ENCODE measurements at places on chromosomes 4 and X. TPM values are rescaled to one million over a fixed set of nuclear protein-coding genes. Genes with fewer than 3 reads are reported as not detected.

Gene ASB11
- total RNA-seq = not detected

DNA sequence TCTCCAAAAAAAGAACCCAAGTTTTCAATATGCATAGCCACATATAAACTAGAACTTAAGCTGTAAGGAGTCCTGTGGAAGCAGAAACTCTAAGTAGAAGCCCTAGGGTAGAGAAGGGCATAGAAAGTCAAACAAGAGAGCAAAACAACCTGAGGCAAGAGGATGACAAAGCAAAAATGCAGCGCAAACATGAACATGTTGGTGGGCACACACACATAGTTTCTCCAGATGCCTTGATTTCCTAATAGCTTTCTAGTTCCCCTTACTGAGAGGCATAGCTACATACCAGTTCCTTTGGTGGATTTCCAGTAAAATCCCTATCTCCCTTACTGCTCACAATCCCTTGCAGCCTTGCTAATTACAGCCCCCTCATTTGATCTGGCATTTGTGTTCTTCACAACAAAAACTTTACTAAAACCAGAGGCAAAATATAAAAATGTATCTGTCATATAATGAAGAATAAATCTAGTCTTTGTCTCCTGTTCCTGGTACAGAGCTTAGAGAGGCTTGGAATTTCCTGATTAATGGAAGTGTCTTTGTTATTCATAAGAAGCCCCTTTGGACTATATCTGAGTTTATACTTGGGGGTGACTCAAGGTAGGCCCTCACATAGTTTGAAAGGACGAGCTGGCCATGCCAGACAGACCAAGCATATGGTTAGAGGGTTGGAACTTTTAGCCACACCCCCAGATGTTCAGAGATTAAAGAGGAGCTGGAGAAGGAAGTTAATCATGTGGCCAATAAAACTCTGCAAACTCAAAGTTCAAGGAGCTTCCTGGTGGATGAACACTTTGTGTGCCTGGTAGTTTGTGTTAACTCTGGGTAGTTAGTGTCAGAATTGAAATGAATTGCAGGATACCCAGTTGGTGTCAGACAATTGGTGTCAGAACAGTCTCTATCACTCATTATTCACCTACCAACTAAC is 52.7 kb upstream of the ZCCHC13 start:
- DNase-seq = no peak

- DNase-seq = peak; percentile 77
Observed at GRCh38 chrX:41384051-41384705, 50.2 kb downstream of the DDX3X start.

DNA sequence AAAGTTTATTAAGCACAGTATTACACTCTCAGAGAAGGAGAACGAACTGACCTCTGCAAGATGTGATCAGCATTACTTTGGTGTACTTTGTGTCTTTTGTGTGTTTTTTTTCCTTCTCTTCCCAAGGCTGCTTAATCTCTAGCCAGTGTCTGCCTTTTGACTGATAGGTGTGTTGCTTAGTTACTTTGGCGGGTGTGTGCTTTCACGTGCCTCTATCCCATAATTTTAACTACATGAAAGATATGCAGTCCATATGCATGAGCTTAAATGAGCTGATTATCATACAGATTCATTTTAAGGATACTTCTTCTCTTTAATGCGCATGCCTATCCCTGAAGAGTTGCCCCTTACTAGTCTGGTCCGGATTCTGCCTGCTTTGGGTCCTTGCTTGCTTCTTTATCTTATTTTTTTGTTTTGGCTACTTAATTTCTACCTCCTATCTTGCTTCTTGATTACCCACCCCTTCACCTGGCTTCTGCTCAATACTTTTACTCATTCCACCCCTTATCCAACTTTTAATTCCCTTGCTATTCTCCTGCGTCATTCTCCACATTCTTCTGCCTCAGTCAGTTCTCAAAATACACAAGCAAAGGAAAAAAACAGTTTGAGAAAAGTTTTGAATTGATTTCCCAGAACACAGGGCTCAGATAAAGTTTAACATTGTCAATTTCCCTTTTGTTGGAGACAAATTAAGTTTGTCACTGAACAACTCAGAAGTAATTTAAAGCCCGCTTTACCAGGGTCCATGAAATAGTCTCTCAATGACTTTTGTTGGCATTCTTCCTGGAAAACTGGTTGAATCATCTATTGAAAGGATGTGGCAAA is 182.0 kb downstream of the TENT5D start:
- DNase-seq = no peak

GRCh38 chrX:23745786-23746185 is 2.7 kb upstream of the ACOT9 start:
- peak; percentile 69 for DNase-seq

GRCh38 chr4:30396772-30397475 is 323.2 kb upstream of the PCDH7 start:
- DNase-seq = no peak

- no peak for DNase-seq
Observed at GRCh38 chr4:168636506-168637196, 139.8 kb downstream of the PALLD start.

Gene ITIH6
- total RNA-seq = not detected

Gene NXF2B
- total RNA-seq = not detected

Gene DTHD1
- total RNA-seq = 0.95 TPM

Gene SMIM14
- 2.0 TPM for total RNA-seq

DNA sequence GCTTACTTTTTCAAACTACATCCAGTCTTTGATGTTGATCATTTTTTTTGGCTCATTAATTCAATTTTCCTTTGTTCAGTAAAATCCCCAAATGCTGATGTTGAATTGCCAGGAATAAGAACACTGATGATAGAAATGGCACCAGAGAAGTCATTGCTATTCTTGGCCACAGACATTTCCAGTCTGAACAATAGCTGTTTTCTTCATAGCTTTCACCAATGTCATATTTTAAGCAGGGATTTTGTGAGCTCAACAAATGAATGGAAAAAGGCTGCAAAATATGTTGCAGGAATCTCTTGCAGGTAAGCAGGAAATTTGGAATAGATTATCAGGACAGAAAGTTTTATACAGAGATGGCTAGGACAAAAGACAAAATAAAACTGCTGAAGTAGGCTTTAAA is 40.5 kb upstream of the GLRB start:
- no peak for DNase-seq

All from activated CD4-positive, alpha-beta T cell treated with anti-CD3 and anti-CD28 coated beads, Interleukin-2, amount 10 ng/mL, durations not matched to agents 24 days and 14 days (primary cell).